Activated naive CD4-positive, alpha-beta T cell (primary cell): ENCODE measurements at places on chromosomes 12 and 14.

DNA sequence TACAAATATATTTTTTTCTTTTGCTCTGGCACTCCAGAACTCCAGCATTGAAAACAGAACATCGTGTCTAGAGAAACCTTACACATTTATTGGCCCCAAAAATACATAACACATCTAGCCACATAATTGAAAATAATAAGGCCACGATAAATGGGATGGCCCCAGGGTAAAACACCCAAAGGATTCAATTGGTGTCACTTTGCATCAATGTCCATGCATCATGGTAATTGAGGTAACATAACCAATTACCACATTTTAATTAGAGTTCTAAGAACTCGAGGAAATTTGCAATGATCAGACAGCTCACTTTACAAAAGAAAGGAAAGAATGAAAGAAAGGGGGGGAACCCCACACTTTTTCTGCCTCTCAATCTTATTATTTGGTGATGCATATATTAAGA, 151.8 kb upstream of the NPAS3 start:
- DNase-seq, result no peak

DNA sequence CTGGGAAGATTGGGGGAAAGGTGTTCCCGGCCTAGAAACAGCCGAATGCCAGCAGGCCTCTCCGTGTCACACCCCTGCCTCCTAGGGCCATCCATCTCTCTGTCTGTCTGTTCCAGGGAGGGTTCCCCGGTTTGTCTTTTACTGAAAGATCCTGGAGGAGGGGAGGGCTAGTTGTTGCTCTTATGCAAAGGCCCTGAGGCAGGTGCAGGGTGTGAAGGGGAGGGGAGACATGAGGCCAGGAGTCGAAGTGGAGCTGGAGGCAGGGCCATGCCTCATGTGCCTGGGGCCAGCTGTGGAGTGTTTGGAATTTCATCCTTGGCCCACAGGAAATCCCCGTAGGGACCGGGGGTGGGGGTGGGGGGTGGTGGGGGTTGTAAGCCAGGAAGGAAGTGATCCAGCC, 8.7 kb upstream of the RCOR1 start:
- DNase-seq, result no peak

DNA sequence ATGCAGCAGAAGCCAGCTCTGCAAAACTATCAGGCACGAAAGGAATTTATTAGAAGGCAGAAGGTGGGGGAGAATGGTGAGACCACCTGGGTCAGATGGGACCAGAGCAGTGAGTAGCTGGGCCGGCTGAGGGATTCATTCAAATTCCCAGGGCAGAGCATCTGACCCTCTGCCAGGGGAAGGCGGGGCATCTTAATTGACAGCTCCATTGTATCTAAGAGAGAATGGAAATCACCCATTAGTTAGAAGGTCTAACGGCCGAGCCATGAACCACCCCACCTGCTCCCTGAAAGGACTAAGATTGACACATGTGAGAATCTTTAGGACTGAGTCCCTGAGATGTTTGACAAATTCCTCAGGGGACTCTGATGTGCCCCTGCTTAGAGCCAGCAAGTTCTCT, 83.7 kb downstream of the PHETA1 start:
- DNase-seq, result no peak

- DNase-seq, result no peak
These were observed 151.0 kb downstream of the SLC25A21 start for GRCh38 chr14:37021390-37021789.

DNA sequence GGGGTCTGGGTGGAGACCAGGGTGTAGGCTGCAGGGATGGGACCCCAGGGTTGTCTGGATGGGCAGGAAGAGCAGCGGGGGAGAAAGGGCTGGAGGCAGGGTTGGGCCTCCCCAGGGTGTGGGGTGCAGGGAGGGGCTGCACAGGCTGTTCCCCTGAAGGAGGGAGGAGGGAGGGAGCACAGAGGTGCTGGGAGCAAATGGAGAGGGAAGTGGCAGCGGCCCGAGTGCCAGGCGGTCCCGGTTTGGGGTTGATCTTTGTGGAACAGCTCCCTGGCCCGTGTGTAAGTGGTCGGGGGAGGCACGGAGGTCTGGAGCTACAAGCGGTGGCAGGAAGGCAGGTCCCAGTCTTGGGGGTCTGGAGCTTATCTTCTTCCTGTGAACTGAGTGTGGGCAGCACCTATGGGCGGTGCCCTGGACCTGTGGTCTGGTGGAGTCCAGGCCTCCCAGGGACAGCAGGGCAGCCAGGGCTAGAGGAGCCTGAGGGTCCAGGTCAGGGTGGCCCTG, 391.6 kb downstream of the TMEM121 start:
- no peak for DNase-seq

- no peak for DNase-seq
These were observed 46.8 kb upstream of the MEG3 start for GRCh38 chr14:100778951-100779690.

- no peak for DNase-seq
These were observed 46.2 kb downstream of the BCAT1 start for GRCh38 chr12:24902511-24903328.

- DNase-seq, result no peak
These were observed 50.3 kb downstream of the ADAMTS20 start for GRCh38 chr12:43501703-43502102.

GRCh38 chr14:37438444-37438843, 156.6 kb downstream of the FOXA1 start:
- DNase-seq, result no peak

- no peak for DNase-seq
These were observed 18.3 kb downstream of the SLC48A1 start for GRCh38 chr12:47791351-47791746.

GRCh38 chr12:68178774-68179439, 19.4 kb upstream of the IFNG start:
- no peak for DNase-seq
